Activated T-cell treated with anti-CD3 and anti-CD28 coated beads, Interleukin-2, amount 50 U/mL, for 72 hours (primary cell): ENCODE measurements at places on chromosomes 3 and 15. TPM values are rescaled to one million over a fixed set of nuclear protein-coding genes. Genes with fewer than 3 reads are reported as not detected.

- peak; percentile 16 for DNase-seq
Observed at GRCh38 chr15:45795440-45796069, 160.7 kb downstream of the SQOR start.

DNA sequence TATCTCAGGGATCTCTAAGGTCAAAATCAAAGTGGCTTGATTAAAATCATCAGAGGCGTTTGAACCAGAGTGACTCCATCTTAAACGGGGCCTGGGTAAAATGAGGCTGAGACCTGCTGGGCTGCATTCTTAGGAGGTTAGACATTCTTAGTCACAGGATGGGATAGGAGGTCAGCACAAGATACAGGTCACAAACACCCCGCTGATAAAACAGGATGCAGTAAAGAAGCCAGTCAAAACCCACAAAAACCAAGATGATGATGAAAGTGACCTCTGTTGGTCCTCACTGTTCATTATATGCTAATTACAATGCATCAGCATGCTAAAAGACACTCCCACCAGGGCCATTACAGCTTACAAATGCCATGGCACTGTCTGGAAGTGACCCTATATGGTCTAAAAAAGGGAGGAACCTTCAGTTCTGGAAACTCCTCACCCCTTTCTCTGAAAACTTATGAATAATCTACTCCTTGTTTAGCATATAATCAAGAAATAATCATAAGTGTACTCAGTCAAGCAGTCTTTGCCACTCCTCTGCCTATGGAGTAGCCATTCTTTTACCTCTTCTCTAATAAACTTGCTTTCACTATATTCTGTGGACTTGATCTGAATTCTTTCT is 143.3 kb upstream of the SLCO3A1 start:
- peak; percentile 5 for DNase-seq

- DNase-seq = no peak
Observed at GRCh38 chr3:66456711-66457173, 44.1 kb downstream of the LRIG1 start.

The B3GALNT1 gene
- 2.7 TPM for total RNA-seq

GRCh38 chr3:29280404-29281093 is at the start of gene RBMS3:
Gene RBMS3 (plus strand): TSS chr3:29281071.
- DNase-seq = peak; percentile 19

The CHRM5 gene
- not detected for total RNA-seq

The CRABP1 gene
- 0.65 TPM for total RNA-seq

DNA sequence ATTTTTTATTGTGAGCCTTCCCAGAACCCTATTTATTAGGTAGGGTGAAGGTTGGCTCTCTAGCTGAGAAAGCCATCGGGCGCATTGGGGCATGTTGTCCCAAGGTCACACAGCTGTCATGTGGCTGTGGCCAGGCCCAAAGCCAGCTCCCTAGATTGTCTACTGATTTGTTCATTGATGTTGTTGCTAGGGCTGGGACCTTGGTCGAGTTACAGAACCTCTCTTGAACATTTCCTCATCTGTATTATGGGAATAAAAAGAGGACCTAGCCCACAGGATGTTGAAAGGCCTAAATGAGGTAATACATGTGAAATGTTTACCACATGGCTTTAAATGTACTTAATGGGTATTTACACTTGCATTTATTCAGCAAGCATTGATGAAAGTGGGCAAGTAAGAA is 252.5 kb downstream of the SUCLG2 start:
- no peak for DNase-seq

- no peak for DNase-seq
Observed at GRCh38 chr3:168497183-168497582, 401.5 kb upstream of the GOLIM4 start.

The CHDH gene
- 0.69 TPM for total RNA-seq

DNA sequence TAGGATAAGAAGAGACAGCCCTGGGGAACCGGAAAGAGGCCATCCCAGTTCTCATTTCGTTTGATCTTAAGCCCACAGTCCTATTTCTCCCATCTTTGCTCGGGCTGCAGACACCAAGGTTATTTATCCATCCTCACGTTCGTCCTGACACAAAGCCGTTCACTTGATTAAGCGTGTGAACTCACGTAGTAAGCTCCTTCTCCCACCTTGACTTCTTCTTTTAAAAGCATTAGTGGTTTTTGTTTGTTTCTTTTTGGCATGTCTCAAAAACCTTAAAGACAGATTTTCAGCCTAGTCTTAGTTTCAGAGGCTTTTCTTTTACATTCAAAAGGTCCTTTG is 70.9 kb downstream of the TGFBR2 start:
- DNase-seq = no peak

GRCh38 chr15:90860942-90861675 is 7.3 kb upstream of the FURIN start:
- no peak for DNase-seq

- DNase-seq = no peak
Observed at GRCh38 chr3:23752126-23752525, 53.6 kb upstream of the UBE2E1 start.

- DNase-seq = no peak
Observed at GRCh38 chr3:8981296-8981695, 18.0 kb upstream of the RAD18 start.

- no peak for DNase-seq
Observed at GRCh38 chr3:81544385-81544784, 217.1 kb downstream of the GBE1 start.

DNA sequence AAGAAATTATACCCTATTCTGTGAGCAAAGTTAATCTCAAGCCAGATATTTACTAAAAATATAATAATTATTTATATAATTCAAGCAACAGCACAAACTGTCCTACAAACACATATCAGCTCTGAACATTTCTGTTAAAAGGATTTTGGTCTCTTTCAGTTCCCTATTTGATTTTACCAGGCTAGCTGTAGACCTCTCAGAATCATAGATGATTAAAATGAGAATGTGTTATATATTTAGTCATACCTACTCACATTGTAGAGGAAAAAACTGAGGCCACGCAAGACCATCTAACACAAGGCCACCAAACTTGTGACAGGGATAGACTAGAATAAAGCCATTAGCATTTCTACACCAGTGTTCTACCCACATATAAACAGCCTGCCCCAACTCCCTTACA is 28.5 kb downstream of the ACKR4 start:
- no peak for DNase-seq

GRCh38 chr15:49877873-49878521 is 241.0 kb downstream of the ATP8B4 start:
- no peak for DNase-seq

DNA sequence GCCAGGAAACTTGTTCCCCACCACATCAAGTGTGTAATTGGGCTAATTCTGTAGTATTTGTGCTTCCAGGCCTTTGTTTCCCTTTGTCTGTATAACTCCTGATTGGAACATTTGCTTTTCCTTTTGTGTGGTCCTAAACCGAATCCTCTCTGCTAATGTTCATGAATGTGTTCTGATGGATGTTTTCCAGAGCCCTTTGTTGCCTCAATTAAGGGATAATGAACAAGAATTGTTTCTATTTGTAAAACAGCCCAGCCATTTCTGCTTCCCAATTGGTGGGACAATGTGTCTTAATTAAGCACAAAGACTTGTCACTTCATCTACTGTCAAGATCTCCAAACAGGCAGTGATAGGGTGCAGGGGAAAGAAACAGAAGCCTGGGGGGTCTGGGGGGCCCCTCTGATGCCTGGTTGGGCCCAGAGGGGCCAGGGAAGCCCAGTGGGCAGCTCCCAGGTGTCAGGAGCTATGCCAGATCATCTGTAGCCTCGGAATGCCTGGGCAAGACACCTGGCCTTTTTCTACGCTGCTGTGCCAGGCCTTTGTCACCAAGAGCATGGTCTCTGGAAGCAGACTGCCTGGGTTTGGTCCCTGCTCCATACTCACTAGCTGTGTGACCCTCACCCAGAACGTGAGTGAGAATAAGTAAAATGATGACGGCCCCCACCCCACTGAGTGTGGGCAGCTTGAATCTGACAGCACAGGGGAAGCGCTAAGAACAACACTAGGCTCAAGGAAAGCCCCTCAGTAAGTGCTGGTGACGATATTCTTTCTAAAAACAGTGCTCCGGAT is 116.6 kb upstream of the PRR20G start:
- DNase-seq = no peak

GRCh38 chr3:11619461-11619860 is 24.3 kb downstream of the VGLL4 start:
- DNase-seq = no peak

GRCh38 chr15:67370206-67370954 is 115.8 kb downstream of the IQCH start:
- no peak for DNase-seq

- no peak for DNase-seq
Observed at GRCh38 chr3:108826309-108827187, 4.0 kb downstream of the TRAT1 start.

DNA sequence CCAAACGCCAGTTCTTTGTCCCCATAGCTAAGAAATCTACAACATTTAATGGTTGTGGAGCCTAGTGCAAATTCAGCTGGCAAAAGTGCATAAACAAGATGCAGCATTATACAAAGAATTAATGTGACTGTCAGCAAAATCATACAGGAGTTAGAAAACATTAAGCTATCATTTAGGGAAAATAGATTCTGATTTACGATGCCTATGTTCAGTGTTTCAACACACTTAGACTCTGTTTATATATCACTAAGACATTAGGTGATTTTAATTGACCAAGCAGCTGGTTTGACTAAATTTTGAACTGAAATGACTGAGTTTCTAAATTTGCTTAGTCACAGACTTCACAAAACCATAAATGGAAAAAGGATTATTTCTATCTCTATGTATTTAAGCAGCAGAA is 1076.8 kb downstream of the TBL1XR1 start:
- DNase-seq = no peak

DNA sequence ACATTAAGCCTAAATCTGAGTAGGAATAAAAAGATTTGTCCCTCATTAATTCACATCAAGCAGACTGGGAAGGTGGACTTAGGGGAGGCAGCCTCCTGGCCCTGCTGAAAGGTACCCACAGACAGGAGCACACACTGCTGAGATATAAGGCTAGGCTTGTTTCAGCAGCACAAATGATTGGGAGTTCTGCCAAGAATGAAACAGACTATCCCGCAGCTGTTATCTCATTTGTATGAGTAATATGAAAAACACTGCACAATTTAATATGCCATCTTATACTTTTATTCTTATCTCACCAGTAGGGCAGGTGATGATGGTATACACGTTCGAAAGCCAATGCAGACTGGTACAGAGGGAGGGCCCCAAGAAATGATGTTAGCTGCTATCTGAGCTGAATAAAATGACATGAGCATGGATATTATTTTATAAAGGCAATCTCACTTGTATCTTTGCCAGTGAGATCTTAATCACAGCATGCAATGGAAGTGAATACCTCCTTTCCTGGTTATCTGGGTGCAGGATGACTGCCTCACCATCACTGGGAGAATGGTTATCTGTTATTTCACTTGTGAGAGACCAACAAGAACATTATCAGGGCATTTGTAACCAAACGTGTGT is 258.7 kb upstream of the PPP2R3A start:
- DNase-seq = no peak

DNA sequence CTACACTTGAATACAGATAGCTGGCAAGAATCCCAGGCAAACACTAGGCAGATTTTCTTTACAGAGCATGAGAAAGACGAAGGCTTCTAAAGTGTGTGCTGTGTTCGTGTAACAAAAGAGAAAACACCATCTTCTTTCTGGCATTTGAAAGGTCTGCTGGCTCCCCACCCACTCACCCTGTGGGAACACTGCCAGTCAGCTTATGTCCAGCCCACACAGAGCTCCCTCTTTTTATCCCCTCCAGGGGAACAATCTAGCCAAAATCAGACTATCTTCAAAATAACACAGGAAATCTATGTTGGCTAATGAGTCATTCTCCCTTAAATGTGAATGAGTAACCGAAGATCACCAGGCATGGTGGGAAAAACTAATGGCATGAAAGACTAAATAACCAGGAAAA is 45.6 kb upstream of the PAQR5 start:
- DNase-seq = no peak

DNA sequence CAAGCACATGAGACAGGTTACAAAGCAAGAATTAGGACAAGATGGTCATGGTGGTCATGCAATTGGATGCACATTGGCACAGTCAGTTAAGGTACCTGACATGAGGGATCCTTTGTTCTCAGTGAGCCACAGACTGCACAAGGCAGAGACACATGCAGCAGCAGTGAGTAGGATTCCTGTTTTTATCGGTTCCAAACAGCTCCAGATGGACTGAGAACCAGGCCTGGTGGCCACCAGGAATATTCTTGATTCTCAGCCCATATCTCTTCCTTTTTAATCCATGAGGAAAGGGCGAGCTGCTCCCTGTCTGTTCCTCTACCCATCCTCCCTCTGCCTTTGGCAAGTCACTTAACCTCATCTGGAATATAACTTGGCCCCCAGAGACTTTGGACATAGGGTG is 410.8 kb downstream of the GAP43 start:
- no peak for DNase-seq

DNA sequence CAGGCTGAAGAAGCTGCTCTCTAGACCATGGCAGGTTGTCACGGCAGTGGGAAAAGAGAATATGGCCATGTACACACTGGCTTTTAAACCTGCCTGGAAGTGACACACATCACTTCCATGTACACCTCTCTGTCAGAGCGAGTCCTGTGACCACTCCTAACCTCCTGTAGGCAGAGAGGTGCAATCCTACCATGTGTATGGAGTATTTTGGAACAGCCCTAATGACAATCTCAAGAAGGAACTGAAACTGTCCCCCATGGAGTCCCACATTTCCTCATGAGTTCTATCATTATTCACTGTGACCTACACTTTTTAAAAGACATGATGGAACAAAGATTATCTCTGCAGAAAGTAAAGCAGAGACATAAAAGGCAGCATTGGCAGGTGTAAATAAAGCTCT is 153.4 kb upstream of the PFN2 start:
- no peak for DNase-seq

The HIGD2B gene
- 0.22 TPM for total RNA-seq

GRCh38 chr3:71528816-71529215 is 54.7 kb downstream of the FOXP1 start:
- DNase-seq = no peak

The GXYLT2 gene
- total RNA-seq = 0.23 TPM

The SAXO2 gene
- 1.1 TPM for total RNA-seq

- no peak for DNase-seq
Observed at GRCh38 chr15:65259367-65259797, 27.3 kb downstream of the PARP16 start.

The C3orf70 gene
- total RNA-seq = not detected

The TUSC7 gene
- not detected for total RNA-seq

GRCh38 chr15:36529296-36530011 is 50.0 kb upstream of the CDIN1 start:
- DNase-seq = no peak

The PLOD2 gene
- total RNA-seq = 0.90 TPM

The MYLK gene
- not detected for total RNA-seq

GRCh38 chr3:20741381-20741780 is 555.4 kb upstream of the SGO1 start:
- no peak for DNase-seq

DNA sequence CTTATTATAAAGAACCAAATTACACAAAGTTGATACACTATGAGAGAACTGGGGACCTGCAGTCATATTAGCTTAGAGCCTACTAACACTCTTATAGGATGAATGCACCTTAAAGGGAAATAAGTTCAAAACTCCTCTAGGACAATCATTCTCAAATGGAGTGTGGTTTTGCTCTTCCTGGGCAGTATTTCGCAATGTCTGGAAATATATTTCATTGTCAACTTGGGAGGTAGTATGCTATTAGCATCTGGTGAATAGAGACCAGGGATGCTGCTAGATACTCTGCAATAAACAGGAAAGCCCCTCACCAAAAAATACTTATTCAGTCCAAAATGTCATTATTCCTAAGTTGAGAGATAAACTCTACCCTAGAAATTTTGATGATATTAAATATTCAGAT is 451.4 kb upstream of the ARPP21 start:
- DNase-seq = no peak

The TM4SF1 gene
- total RNA-seq = 0.23 TPM

GRCh38 chr3:110066206-110066605 is 728.9 kb upstream of the DPPA4 start:
- no peak for DNase-seq
